ENCODE measurements at places on chromosomes 7 and 10. TPM values are rescaled to one million over a fixed set of nuclear protein-coding genes. Genes with fewer than 3 reads are reported as not detected.

Gene PRF1
- 32.3 TPM for total RNA-seq

Gene TYW1B
- total RNA-seq = 6.7 TPM

Gene TMEM196
- total RNA-seq = not detected

Gene MET
- total RNA-seq = 69.6 TPM

Gene NXPH1
- not detected for total RNA-seq

Gene SCD
- 276 TPM for total RNA-seq

Gene SYT15
- total RNA-seq = 45.4 TPM

Gene CC2D2B
- 2.8 TPM for total RNA-seq

DNA sequence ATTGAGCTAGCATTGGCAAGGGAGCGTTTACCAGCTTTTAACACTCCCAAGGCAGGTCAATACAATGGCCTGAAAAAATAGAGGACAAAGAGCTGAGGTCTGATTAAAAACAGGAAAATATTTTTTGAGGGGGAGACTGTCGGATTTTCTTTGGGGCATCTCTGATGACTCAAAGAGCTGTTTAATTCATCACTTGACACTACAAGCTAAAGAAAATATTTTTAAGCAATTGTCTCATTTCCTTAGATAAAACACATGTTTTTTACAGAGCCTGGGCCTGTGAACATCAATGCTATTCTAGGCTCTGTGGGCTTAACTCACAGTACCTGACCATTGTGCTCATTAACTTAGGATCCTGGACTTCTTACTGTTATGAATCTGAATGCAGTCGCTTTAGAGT, 100.8 kb downstream of the NRP1 start:
- H3K27me3 ChIP-seq = no peaks in the 10 kb centered on the region
- no peak for DNase-seq
- H3K4me3 ChIP-seq = no peak overlapping the region

GRCh38 chr7:77525231-77525630, 11.9 kb upstream of the PTPN12 start:
- no peak for DNase-seq
- no peaks in the 10 kb centered on the region for H3K4me1 ChIP-seq
- H3K4me3 ChIP-seq = no peak overlapping the region
- H3K27ac ChIP-seq = no peak overlapping the region

DNA sequence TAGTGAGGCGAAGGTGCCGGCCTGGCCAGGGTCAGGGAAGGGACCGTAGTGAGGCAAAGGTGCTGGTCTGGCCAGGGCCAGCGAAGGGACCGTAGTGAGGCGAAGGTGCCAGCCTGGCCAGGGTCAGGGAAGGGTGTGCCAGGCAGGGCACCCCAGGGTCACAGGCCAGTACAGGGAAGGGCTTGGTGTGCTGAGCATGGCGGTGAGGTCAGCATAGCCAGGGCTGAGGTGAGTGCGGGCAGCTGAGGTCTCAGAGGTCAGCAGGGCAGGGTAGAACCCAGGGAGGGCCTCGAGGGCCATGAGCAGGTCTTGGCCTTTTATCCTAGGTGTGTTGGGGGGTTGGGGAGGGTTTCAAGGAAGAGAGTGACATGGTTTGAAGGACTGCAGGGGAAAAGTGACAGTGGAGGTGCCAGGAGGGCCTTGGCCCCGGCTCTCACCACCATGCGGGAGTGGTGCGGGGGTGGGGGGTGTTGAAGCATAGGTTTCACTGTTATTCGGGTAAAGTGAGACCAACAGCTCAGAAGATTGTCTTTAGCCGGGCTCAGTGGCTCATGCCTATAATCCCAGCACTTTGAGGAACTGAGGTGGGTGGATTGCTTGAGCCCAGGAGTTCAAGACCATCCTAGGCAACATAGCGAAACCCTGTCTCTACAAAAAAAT, 93.3 kb downstream of the CHST15 start:
- no peak overlapping the region for H3K4me3 ChIP-seq
- peak; percentile 48 for DNase-seq
- peaks cover 19% of the 10 kb centered on the region for H3K4me1 ChIP-seq
- H3K27me3 ChIP-seq = no peaks in the 10 kb centered on the region

DNA sequence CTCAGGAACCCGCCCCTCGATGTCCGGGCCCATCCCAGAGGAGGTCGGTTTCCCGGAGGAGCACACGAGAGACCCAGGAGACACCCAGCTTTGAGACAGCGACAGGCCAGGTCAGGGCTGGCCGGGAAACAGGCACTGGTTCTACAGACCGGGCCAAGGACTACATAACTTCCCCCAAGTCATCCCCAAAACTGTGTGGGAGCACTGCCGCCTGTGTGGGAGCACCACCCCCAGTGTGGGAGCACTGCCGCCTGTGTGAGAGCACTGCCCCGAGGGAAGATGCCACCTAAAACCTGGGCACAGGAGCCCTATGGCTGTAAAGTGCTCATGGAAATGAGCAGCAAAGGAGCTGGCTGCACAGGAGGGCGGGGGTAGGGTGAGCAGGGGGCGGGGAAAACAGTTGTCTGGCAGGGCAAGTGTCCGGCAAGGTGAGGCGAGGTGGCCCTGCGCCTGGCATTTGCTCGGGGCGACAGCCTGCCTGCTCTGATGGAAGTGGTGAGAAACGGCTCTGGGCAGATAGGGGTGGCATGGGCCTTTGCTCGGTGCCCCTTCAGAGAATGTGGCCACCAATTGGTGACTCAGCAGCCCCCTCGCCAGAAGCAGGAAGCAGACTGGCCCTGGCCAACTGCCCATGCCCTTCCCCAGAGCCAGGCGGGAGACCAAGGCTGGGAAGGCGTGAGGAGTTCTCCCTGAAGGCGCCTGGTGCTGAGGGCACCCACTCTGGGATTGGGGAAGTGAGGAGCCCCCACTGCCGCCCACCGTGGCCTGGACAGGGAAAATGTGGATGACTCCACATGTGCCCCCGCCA, 26.2 kb downstream of the PAPOLB start:
- no peak overlapping the region for H3K4me3 ChIP-seq
- no peaks in the 10 kb centered on the region for H3K36me3 ChIP-seq
- no peak overlapping the region for H3K27ac ChIP-seq

GRCh38 chr10:4199196-4199595, 414.2 kb upstream of the KLF6 start:
- H3K27ac ChIP-seq = no peak overlapping the region
- no peaks in the 10 kb centered on the region for H3K27me3 ChIP-seq
- H3K4me1 ChIP-seq = peaks cover 13% of the 10 kb centered on the region
- no peaks in the 10 kb centered on the region for H3K36me3 ChIP-seq
- no peak overlapping the region for H3K4me3 ChIP-seq

DNA sequence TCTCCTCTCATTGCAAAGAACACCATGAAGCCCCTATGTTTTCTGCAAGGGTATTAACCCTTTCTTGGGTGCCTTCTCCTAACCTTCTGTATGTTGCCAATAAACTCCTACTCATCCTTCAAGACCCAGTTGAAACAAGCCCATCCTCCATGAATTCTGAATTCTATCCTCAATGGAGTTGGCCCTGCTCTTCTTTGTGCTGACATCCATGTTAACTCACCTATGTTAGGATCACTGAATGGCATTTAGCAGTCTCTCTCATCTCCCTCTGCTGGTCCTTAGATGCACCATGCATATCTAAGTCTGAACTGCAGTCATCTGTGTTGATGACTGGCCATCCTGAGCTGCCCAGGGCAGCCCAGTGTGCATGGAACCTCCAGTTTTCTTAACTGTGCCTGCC, 129.8 kb downstream of the BUB3 start:
- no peak for DNase-seq
- no peaks in the 10 kb centered on the region for H3K27me3 ChIP-seq
- no peak overlapping the region for H3K27ac ChIP-seq
- H3K4me1 ChIP-seq = no peaks in the 10 kb centered on the region
- H3K36me3 ChIP-seq = no peaks in the 10 kb centered on the region

GRCh38 chr7:77757589-77757988, 40.6 kb downstream of the TMEM60 start:
- H3K27me3 ChIP-seq = no peaks in the 10 kb centered on the region
- no peak overlapping the region for H3K27ac ChIP-seq
- peaks cover 15% of the 10 kb centered on the region for H3K4me1 ChIP-seq
- no peak overlapping the region for H3K4me3 ChIP-seq

GRCh38 chr10:46514431-46514861, 42.0 kb downstream of the GPRIN2 start:
- H3K27me3 ChIP-seq = no peaks in the 10 kb centered on the region
- DNase-seq = peak; percentile 65
- H3K4me1 ChIP-seq = no peaks in the 10 kb centered on the region
- no peak overlapping the region for H3K27ac ChIP-seq
- no peak overlapping the region for H3K4me3 ChIP-seq

DNA sequence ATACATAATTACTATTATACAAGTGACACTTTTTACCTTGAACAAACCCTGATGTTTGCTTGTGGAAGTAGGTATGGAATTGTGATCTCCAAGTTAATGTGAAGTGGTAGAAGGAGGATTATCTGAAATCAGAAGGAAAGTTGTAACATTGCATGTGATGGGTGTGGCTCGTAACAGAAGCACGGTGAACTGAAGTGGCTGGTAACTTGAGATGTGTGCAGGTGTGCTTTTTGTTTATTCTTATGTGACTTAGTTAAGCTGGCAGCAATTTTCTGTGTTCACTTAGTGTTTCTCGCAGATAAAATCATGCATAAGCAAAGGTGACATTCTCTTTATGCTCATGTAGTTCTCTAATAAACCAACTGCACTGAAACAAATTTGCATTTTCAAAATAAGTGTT, 82.3 kb downstream of the ZEB1 start:
- H3K4me1 ChIP-seq = no peaks in the 10 kb centered on the region
- no peak overlapping the region for H3K27ac ChIP-seq
- H3K36me3 ChIP-seq = no peaks in the 10 kb centered on the region
- H3K27me3 ChIP-seq = no peaks in the 10 kb centered on the region
- H3K4me3 ChIP-seq = no peak overlapping the region

DNA sequence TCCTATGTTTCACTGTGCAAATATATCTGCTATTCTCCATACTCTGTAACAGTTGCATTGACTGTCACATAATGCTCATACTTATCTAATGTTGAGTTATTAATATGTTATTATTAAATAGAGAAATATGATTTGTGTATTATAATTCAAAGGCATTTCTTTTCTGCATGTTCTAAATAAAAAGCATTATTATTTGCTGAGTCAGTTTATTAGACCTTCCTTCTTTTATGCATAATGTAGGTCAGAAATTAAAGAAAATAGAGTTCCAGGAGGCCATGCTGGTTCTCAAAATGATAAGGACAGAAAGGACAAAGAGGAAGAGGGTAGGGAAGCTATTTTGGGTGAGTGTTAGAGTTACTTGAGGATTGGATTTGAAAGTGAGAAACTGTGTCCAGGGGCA, 50.7 kb downstream of the CYP2C9 start:
- H3K4me3 ChIP-seq = no peak overlapping the region
- no peaks in the 10 kb centered on the region for H3K36me3 ChIP-seq
- H3K27me3 ChIP-seq = no peaks in the 10 kb centered on the region
- no peak overlapping the region for H3K27ac ChIP-seq

GRCh38 chr10:60182691-60183090, 207.0 kb downstream of the ANK3 start:
- H3K4me1 ChIP-seq = no peaks in the 10 kb centered on the region
- no peak overlapping the region for H3K27ac ChIP-seq
- DNase-seq = no peak
- H3K36me3 ChIP-seq = no peaks in the 10 kb centered on the region
- no peak overlapping the region for H3K4me3 ChIP-seq

DNA sequence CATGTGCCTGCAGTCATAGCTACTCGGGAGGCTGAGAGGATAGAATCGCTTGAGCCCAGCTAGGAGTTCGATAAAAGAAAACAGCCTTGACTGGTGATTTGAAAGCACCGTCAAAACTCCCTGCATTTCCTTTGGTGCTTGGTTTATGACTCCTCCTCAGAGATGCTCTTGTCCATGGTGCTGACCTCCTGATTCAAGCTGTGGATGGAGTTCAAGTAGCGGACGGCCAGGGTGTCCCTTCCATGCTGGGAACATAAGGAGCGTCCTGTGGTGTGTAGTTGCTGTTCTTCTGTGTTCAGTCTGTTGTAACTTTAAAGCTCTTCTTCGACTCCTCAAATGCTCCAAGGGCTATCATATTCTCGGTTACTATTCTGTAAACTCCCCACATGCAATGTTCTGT, 382.5 kb upstream of the KIAA1217 start:
- no peaks in the 10 kb centered on the region for H3K4me1 ChIP-seq
- H3K27ac ChIP-seq = no peak overlapping the region
- no peak for DNase-seq
- H3K27me3 ChIP-seq = no peaks in the 10 kb centered on the region
- no peak overlapping the region for H3K4me3 ChIP-seq

DNA sequence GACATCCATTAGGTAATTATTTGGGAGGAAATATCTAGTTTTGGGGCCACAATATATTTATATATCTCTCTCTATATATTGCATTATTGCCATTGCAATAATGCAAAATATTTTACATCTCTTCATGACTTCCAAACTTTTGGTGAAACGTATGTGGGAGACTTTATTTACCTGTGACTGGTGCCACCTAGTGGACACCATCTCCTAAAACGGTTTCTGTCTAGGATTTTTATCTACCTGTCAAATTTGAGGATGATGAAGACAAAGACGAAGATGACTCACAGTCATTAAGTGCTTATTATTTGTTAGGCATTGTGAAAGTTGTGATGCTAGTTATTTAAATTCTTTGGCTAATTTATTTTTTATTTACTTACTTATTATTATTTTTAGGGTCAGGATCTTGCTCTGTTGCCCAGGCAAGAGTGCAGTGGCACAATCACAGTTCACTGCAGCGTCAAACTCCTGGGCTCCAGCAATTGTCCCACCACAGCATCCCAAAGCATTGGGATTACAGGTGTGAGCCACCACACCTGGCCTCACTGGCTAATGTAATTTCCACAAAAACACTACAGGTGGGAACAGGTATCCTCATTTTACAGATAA, 18.7 kb upstream of the CBLL1 start:
- no peaks in the 10 kb centered on the region for H3K36me3 ChIP-seq
- H3K27me3 ChIP-seq = peaks cover 9% of the 10 kb centered on the region

All from upper lobe of right lung (tissue), 1 donor.